ENCODE measurements at places on chromosomes 1 and 21.

DNA sequence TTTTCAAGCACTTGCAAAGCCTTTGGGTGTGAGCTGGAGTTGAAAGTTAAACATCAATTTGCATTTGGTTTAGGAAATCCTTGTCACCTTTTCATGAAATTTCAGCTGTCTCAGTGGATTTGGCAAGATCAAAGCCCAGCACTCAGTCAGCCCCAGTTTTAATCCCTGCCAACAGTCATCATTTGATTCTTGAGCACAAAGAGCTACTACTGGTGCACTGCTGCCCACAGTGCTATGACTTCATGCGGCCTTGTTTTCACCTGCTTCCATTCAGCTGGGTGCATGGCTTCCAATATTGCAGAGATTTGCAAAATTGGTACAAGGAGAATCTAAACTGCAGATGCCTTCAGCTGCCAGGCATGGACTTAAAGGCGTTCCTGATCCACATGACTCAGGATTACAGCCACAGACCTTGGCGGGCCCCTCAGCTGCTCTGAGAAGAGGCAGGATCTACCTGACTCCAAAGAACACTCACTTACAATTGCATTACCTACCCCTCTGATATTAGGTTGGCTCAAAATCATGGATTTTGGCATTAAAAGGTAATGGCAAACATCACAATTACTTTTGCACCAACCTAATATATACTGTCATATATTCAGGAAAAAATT is 259.1 kb downstream of the DSCAM start:
- DNase-seq: no peak

GRCh38 chr1:107298526-107298925 is 157.7 kb downstream of the NTNG1 start:
- DNase-seq: no peak

- no peak for DNase-seq
These were observed 113.6 kb downstream of the FGGY start for GRCh38 chr1:59410457-59410856.

- peak; percentile 81 for DNase-seq
These were observed 2.2 kb downstream of the ACAP3 start for GRCh38 chr1:1305300-1306069.

GRCh38 chr1:119364640-119365039 is 3.9 kb upstream of the HAO2 start:
- no peak for DNase-seq

DNA sequence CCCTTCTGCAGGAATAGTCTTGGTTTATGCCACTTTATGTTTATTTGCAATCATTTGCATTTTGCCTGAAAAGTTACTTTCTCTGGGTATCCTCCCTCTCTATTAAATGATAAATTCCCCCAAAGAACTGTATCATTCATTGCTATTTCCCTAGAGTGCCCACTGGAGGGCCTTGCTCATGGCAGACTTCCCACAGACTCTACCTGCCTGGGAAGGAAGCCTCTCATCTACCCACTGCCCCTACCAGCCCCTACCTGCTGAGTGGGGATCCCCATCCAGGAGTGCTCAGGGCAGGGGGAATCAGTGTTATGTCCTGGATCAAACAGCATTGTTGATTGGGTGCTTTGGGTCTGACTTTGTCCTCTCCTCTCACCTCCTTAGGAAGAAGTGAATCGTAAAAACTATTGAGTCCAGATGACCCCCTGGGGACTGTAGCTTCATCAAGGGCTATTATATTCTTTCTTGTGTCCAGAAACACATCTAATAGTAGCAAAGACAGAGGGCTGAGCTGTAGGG is 6.8 kb upstream of the LRRN2 start:
- no peak for DNase-seq

DNA sequence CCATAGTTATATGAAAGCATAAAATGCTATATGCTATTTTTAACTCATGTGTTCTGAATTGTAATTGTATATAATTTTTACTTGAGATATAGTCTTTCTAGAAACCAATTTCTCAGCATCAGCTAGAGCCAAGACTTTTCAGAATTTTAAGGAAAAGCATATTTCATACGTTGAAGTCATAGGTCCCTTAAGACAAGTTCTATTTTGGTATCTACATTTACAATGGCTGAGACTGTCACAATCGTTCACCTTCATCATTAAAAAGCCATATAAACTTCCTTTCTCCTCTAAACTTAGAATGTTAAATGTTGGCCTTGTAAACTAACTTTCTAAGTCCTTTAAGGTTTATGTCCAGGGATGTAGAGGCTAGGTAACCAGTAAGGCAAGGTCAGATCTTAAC is 104.1 kb downstream of the LRRC40 start:
- DNase-seq: no peak

DNA sequence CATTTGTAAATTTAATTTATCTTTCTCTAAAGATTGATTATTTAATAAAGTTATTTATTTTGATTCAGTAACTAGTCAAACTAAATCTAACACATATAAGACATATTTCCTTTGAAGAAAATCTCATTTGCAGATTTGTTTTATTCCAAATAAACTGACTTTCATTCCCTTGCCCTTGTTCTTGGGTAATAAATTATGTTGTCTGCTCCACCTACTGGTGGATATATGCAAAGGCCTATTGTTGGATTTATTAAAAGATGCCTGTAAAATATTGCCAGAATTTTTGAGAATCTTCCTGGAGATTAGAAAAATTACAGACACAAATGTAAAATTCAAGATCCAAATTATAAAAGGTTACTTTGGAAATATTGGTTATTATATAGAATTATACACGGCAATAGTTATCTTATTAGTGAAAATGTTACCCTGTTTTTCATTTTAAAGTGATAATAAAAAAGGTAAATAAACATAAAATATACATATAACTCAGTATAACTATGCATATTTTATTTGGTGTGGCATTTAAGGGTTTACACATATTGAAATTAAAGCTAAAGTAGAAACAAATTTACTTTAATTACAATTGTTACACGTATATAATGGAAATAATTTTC is 116.1 kb downstream of the SPATA17 start:
- no peak for DNase-seq

- peak; percentile 83 for DNase-seq
These were observed 60.2 kb upstream of the ID3 start for GRCh38 chr1:23619299-23620188.

DNA sequence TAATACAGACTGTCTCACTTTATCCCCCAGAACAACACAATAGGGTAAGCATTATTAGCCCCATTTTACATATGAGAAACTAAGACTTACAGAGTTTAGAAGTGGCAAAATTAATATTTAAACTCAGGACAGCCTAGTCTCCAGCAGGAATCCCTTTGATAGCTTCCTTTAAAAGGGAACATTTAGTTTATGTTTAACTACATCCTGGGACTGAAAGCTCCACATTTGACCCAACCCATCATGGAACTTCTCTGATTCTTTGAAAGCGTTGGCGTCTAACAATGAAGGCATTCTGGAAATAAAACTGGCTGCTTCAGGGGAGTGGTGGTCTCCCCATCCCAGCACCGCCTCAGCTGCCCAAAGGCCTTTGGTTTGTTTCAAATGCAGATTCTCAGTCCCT is 250.6 kb upstream of the NFIA start:
- DNase-seq: no peak

DNA sequence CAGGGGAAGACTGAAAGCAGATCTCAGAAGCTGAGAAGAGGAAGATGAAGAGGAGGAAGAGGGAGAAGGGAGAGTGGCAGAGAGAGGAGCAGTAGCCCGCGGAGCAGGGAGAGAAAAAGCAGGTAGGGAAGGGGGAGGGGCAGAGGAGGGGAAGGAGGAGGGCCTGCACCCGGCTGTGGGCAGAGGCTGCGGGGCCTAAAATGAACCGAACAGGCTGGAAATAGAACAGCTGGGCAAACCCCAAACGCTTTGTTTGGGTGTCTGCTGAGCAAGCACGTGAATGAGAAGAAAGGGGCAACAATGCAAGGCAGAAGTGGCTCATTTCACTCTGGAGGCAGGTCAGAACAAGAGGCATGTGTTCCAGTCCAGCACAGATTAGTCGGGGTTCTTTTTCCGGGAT is 33.5 kb downstream of the KCNC4 start:
- no peak for DNase-seq

DNA sequence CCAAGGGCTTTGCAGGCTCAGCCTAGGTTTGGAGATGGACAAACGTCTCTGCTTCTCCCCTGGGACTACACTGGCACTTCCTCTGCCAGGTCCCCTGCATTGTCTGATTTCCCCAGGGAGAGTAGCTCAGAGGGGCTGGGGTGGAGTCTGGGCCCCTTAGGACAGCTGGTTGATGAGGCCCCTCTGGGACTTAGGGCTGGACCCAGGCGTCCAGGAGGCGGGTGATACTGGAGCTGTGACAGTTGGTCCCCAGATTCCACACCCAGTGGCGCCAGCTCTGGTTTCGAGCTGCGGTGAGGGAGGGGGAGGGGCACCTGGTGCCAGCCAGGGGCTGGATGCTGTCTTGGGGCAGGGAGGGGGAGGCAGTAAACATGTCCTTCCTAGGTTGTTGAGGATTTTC is 7.4 kb upstream of the MEX3A start:
- no peak for DNase-seq

DNA sequence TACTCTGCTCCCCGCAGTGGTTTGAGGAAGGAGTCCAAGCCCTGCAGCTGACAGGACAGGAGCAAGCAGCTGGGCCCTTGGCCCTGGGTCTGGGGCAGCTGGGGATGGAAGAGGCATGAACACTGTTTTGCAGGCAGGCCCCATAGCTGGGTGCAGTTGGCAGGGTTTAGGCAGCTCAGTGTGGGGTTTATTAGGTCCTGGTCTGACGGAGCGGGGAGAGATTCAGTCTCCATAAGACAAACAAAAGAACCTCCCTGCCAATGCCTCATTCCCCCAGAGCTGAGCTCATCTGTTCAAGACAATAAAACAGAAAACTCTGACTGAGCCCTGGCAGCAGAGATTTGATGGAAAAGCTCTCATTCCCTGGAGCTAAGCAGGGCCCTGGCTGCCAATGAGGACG is 37.3 kb downstream of the OLFML2B start:
- no peak for DNase-seq

DNA sequence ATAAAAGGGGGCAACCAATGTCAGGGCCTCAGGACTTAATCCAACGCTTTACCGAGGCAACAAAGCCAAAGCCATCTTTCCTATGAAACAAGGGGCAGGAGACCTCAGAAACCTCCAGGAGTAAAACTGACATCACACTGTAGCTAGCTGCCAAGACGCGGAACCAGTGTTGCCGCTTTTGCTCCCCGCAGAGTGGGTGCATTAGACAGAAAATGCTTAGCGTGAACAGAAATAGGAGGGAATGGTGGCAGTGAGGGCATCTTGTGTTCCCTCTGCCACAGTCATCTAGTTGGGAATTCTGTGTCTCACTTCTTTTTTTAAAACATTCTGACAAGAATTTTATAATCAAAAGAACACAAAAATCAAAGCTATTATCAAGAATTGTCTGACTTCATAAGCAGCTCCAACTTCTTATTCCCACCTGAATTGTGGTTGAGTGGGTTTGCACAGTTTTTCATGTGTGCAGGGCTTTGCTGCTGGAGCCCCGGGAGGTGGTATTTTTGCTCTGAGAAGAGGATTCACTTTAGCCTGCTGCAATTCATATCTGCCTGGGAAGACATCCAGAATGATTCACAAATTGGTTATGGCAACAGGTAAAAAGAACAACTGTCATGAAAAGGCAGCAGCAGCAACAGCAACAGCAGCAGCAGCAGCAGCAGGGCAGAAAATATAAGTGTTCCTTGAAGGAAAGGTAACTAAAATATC is 82.2 kb upstream of the DIRAS3 start:
- no peak for DNase-seq

DNA sequence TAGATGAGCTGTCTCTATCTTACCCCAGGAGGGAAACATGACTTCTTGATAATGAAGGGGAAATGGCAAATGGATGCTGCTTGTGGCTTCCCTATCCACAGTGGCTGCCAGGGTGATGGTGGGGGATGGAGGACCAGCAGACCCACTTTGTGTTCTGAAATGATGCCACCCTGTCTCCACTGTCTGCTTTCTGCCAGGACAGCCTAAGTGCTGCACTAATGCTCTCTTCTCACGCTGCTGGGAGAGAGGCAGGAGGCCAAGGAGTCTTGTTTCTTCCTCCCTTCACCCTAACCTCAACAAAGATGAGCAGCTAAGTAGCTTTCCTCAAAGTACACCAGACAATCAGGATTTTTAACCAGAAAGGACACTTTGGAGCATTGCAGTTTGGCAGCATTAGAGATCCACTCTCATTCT is 36.6 kb downstream of the XCL1 start:
- DNase-seq: no peak

- no peak for DNase-seq
These were observed 68.8 kb downstream of the DDAH1 start for GRCh38 chr1:85396194-85396593.

DNA sequence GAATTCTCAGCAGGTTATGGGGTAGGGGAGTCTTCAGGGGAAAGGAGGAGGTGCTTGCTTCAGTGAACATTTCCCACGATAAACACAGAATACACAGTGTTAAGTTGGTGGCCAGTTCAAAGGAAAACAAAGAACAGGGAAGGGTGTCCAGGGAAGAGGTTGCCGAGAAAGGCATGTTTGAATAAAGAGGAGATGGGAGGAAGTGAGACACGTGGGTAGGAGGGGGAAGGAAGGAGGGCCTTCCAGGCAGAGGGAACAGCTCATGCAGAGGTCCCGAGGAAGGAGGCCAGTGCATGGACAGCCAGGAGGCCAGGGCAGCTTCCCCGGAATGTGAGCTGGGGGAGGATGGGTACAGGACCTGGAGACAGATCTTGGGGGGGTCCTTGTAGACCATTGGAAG is 130.3 kb upstream of the TMEM51 start:
- no peak for DNase-seq

DNA sequence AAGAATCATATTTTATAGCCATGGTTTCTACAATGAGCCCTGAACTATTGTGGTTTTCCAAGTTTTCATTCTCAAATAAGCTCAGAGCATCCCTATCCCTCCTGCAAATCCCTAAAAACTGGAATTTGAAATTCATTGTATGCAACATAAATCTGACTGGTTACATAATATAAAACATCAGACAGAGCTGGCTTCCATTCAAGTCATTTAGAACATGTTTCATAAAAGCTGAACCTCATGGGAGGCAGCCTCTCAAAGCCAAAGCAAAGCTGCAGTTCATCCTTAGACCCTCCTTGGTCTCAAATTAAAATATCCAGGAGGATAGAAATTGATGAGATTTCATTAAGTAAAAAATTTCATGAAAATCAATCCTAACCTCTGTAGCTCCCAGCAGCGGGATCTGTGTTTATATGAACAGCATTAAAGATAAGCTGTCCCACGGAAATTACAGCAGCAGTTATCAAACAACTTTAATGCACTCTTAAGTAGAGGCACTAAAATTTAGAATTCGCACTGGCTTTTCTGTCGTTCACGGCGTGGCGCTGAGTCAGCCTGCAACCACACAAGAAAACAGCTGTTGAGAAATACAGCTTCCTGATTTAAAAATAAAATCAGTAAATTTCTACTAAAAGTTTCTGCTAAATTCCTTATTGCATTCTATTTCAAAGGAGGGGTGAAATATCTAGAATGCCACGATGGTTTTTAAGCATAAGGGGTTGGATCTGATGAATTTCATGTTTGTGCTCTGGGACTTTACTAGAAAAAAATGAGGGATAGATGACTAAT is 99.9 kb upstream of the TIAM1 start:
- DNase-seq: no peak

DNA sequence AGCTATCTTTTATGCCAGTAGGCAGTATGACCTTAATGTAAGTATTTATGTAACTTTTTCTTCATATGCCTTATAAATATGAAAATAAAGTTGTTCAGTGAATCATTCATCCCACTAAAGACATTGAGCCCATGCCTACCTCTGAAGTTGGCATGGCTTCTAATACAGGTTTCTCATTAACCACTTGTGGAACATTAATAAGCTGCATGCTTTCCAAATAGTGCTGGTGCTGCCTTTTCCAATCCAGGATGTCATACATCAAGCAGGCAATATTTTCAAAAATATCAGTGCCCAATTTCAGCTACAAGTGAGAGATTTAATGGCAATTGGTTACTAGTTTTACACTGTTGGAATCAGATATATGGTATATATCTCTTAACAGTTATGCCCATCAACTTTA is 92.0 kb downstream of the SPAG17 start:
- no peak for DNase-seq
